ENCODE measurements at places on chromosomes 7 and 10.

- DNase-seq = no peak
Observed at GRCh38 chr7:134685250-134685649, 38.6 kb downstream of the BPGM start.

GRCh38 chr10:129765664-129766550 lies 198.2 kb downstream of the EBF3 start:
- no peak for DNase-seq

DNA sequence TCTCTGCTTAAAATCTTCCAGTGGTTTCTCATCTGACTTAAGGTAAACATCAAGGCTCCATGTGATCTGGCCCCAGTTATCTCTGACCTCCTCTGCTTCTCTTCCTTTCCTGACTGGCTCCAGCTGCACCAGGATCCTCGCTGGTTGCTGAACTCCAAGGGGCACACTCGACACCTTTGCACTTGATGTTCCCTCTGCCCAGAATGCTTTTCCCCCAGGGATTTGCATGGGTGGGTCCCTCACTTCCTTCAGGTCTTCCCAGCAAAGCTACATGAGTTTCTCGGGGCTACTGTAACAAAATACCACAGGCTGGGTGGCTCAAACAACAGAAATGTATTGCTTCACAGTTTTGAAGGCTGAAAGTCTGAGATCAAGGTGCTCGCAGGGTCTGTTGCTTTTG lies 166.0 kb upstream of the CDCA7L start:
- DNase-seq = no peak

- no peak for DNase-seq
Observed at GRCh38 chr7:112283382-112283910, 77.0 kb downstream of the ZNF277 start.

- DNase-seq = no peak
Observed at GRCh38 chr7:16559497-16560179, 33.0 kb downstream of the LRRC72 start.

DNA sequence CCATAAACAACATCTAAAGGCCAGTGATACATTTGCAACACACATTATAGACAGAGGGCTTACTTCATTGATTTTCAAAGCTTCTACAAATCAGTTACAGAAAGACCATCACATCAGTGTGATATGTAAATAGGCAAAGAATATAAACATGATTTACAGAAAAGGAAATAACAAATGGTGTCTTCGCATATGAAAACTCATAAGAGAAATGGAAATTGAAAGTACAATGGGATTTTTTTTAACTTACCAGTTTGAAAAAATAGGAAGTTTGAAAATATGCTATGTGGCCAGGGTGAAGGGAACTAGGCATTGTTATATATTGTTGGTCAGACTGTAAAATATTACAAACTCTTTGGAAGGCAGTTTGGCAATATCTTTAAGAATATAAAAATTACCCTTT lies 27.3 kb downstream of the SEC23IP start:
- no peak for DNase-seq

GRCh38 chr10:14648946-14649345 lies 125.8 kb downstream of the FAM107B start:
- DNase-seq = no peak

DNA sequence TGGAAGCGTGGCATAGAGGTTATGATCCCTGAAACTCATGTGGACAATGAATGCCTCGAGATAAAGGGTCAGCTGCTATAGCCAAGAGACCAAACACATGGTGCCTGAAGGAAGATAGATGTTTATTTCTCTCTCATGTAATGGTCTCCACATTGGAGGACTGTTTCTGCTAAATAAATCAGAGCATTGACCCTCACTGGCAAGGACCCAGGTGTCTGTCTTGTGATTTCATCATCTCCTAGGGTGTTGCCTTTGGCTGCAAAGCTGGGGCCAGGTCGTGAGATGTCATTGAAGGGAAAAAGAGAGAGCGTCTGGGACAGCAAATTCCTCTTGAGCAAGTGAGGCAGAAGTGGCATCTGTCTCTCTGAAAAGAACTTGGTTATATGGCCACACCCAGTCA lies 64.6 kb downstream of the JCAD start:
- DNase-seq = no peak

- DNase-seq = no peak
Observed at GRCh38 chr10:10676972-10677371, 340.7 kb upstream of the CELF2 start.

DNA sequence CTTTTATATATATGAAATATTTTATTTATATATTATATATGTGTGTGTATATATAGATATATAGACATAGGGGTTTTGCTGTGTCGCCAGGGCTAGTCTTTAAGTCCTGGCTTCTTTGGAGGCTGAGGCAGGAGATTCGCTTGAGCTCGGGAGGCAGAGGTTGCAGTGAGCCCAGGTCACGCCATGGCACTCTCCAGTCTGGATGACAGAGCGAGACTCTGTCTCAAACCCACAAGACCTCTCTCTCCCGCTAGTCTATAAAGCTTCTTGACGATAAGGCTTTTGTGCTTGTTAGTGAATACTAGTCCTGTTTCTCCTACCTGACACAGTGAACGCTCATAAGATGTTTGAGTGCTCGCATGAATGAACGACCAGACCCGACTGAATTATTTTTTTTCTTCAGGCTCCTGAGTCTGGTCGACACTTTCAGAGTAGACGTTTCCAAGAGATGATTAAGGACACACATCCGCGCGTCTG lies 577 bp upstream of the DDX21 start:
- no peak for DNase-seq

- DNase-seq = no peak
Observed at GRCh38 chr7:80752954-80753690, 114.7 kb downstream of the CD36 start.

- no peak for DNase-seq
Observed at GRCh38 chr7:27111751-27112277, 9.3 kb upstream of the HOXA2 start.

- DNase-seq = no peak
Observed at GRCh38 chr10:113480851-113481502, 71.9 kb upstream of the HABP2 start.

DNA sequence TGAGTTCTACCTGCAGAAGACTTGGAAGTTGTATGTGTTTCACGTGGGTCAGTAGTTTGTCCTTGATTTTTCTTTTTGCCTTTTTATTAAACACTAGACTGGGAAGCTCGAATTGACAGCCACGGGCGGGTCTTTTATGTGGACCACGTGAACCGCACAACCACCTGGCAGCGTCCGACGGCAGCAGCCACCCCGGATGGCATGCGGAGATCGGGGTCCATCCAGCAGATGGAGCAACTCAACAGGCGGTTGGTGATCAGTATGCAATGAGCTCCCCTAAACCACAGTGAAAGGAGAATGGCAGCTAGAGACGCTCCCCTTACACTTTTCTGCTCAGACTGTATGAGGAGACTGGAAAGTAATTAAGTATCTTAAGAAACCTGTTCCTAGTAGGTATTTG lies 126.7 kb upstream of the STK17A start:
- DNase-seq = no peak

DNA sequence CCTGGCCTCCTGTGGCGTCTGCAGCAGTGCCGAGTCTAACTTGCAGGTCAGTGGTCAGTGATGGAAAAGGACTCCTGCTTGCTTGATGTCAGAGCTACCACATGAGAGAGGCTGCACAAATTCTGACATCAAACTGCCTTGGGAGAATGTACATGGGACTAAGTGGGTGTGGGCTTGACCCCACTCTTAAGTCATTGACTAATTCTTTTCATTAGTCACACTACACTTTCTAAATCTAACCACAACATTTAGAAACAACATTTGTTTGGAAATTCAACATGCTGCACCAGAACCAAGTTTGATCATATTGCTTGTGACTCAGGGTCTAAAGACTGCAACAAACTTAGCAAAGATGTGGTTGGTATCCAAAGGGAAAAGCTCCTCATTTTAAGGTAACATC lies 24.4 kb upstream of the CDC14C start:
- no peak for DNase-seq

- peak; percentile 41 for DNase-seq
Observed at GRCh38 chr7:24786941-24787340, 29.7 kb upstream of the GSDME start.

GRCh38 chr10:117972168-117972837 lies 74.4 kb downstream of the RAB11FIP2 start:
- no peak for DNase-seq

- no peak for DNase-seq
Observed at GRCh38 chr10:52170776-52171175, 143.3 kb upstream of the DKK1 start.

DNA sequence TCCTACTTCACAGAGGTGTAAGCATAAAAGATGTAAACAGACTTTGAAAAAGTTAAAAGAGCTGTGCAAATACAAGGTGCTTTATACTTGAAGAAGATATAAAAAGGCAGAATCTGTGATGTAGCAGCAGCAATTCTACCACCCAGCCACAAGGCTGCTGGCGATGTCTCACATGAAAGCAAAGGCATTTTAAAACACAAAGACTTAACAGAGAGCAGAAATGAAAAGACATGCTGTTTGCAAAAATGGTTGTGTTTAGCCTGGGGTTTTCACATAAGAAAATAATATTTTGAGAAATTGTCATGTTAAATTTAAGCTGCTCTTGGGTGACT lies 85.5 kb upstream of the ZNF800 start:
- DNase-seq = no peak

GRCh38 chr7:56222866-56223265 lies 106.6 kb upstream of the NUPR2 start:
- DNase-seq = no peak

DNA sequence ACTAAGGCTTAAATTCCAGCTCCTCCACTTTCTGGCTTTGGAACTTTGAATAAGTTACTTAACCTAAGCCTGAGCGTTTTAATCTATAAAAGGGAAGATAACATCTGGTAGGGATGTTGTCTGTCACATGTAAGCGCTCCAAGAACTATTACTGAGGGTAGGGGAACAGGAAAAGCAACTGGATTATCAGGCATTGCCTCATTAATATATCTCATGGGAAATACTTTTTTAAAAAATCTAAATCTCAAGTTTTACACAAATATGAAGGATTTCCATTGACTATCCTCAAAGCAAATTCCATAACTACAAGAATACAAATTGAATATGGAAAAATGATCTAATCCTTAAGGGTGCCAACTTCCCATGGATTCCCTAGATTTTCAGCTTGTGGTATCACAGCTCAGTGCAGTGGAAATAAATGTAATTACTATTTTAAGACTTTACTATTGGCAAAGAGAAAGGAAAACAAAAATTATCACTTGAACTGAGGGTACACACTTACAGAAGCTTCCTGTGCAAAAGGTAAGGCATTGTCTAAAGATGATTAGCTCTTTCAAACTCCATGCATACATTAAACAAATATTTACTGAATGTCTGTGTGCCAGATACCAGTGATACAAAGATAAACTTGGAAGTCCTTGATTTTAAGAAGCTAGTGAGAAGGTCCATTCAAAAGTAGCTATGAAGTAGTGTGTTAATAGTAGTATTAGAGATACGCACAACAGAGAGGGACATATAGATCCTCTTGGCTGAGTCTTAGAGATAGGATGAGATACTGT lies 38.4 kb downstream of the NT5C2 start:
- no peak for DNase-seq

- no peak for DNase-seq
Observed at GRCh38 chr7:146185844-146186243, 69.2 kb downstream of the CNTNAP2 start.

- no peak for DNase-seq
Observed at GRCh38 chr7:5406957-5407945, 16.4 kb downstream of the TNRC18 start.

DNA sequence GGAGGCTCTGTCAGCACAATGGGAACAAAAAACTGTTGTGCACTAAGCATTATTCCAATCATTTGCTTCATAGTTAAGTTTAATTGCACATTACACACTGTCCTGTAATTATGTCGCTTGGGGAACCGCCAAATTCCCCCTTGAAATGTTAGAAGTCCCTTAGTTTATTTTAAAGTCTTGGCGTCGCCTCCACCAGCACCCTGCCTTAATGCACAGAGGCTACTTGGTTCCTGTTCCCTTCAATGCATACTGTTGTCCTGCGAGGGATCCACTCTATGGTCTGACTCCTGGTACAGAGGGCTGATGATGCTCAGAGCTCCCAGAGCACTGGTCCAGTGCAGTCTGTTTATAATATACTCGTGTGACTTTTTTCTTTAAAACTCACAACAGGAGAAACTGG lies 330.7 kb downstream of the ELMO1 start:
- no peak for DNase-seq

GRCh38 chr7:135707570-135707966 lies 20.4 kb downstream of the SLC13A4 start:
- DNase-seq = no peak

- no peak for DNase-seq
Observed at GRCh38 chr7:75739796-75740672, 1.3 kb upstream of the HIP1 start.

GRCh38 chr10:46550795-46551700 lies 5.4 kb downstream of the GPRIN2 start:
- DNase-seq = no peak

GRCh38 chr10:78250313-78251015 lies 216.8 kb downstream of the RPS24 start:
- no peak for DNase-seq

- DNase-seq = no peak
Observed at GRCh38 chr10:44933451-44934321, 22.5 kb downstream of the TMEM72 start.

DNA sequence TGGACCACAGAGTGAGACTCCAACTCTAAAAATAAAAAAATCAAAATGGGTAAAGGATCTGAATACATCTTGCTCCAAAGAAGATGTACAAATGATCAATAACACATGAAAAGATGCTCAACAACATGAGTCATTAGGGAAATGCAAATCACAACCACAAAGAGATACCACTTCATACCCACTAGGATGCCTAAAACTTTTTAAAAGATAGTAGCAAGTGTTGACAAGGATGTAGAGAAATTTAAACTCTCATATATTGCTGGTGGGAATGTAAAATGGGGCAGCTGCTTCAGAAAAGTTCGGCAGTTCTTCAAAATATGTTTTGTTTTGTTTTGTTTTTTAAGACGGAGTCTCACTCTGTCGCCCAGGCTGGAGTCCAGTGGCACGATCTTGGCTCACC lies 45.7 kb upstream of the GTF2IRD1 start:
- DNase-seq = no peak

DNA sequence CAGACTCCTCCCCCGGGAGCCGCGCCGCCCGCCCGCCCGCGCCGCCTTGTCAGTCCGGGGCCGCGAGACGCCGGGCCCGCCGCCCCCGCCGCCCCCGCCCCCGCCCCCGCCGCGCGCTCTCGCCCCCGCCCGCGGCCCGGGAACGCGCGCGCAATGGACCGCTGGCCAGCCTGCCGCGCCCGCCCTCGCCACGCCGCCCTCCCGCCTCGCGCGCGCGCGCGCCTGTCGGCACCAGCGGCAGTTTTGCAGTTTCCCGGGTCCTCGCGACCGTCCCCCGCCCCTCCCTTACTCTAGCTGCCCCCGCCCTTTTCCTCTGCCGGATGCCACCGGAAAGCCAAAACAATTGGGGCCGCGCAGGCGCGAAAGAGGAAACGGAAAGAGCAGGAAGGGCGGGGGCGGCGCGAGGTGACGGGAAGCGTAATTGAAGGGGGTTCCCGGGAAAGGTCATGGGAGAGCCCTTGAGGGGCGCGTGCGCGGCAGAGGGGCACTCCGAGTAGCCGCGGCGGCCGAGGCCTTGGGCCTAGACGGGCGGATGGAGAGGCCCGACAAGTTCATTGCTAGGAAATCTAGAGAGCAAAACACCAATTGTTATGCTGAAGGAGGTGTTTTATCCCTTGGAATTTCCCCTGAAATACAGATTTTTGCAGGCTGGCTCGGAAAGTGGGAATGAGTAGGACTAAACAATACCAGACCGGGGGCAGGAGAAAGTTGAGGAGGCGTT lies 400 bp upstream of the KBTBD2 start:
- peak; percentile 98 for DNase-seq

All from Right ventricle myocardium superior (tissue), 1 donor.